ENCODE measurements at places on chromosomes 7 and 10.

DNA sequence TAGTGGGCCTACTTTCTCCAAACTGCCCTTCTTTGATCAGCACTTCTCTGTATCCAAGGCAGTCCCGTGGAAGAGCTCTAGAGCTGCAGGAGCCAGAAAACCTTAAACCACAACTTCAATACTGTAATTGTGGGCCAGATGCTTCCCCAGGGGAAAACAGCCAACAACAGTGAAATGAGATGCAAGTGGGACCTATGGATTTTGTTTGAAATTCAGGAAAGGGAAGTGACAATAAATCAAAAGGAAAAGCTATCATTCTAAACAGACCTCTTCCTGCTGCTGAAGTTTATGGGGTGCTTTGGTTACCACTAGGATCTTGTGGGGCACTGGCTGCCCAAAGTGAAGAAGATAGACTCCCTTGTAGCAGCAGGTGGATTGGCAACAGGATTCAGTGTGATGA is 1031.7 kb downstream of the LRMDA start:
- H3K4me3 ChIP-seq: no peak overlapping the region
- H3K27ac ChIP-seq: no peak overlapping the region
- H3K4me1 ChIP-seq: no peaks in the 10 kb centered on the region

DNA sequence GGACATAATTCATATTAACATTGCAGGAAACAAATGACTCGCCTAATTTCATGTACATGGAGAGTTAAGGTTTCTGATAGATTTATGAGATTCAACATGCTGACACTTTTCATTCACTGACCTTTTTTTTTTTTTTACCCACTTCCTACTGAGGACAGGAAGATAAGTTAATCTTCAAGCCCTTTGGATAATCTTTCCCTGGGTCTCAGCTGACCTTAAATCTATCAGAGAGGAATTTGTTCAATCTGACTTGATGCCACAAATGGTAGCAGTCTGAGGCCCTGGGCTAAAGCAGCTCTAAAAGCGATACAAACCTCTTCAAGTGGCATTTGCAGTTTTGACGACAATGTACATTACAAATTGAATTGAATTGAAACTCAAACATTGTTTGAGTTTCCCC is 493.3 kb upstream of the SORCS1 start:
- no peak overlapping the region for H3K4me3 ChIP-seq
- H3K27ac ChIP-seq: no peak overlapping the region
- no peaks in the 10 kb centered on the region for H3K4me1 ChIP-seq
- no peaks in the 10 kb centered on the region for H3K27me3 ChIP-seq

- no peaks in the 10 kb centered on the region for H3K27me3 ChIP-seq
- DNase-seq: no peak
- H3K27ac ChIP-seq: no peak overlapping the region
- H3K36me3 ChIP-seq: no peaks in the 10 kb centered on the region
- H3K4me1 ChIP-seq: no peaks in the 10 kb centered on the region
These were observed 585.6 kb upstream of the MKI67 start for GRCh38 chr10:128711806-128712205.

- H3K27ac ChIP-seq: no peak overlapping the region
- no peaks in the 10 kb centered on the region for H3K36me3 ChIP-seq
- H3K27me3 ChIP-seq: no peaks in the 10 kb centered on the region
- H3K4me1 ChIP-seq: no peaks in the 10 kb centered on the region
These were observed 293.5 kb downstream of the CDK14 start for GRCh38 chr7:90889644-90890043.

DNA sequence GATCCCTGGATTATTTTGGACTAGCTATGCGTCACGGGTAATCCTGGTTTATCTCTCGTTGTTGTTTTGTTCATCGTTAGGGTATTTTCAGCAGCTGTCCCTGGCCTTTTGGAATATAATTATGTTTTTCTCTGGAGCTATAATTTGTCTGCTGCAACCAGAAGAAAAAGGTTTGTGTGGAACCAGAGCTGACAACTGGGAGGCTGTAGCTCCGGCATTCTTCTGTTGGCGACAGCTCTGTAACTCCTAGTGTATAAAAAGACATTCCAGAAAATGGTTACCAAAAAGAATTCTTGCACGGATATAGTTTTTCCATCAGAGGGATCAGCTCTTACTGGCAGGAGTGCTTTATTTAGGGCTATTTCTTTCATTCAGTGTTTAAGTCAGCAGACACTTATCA is 130.9 kb upstream of the PRR15 start:
- DNase-seq: no peak
- peaks cover 12% of the 10 kb centered on the region for H3K4me1 ChIP-seq
- H3K27ac ChIP-seq: peak overlapping the region; percentile 5
- H3K4me3 ChIP-seq: no peak overlapping the region
- H3K36me3 ChIP-seq: no peaks in the 10 kb centered on the region

DNA sequence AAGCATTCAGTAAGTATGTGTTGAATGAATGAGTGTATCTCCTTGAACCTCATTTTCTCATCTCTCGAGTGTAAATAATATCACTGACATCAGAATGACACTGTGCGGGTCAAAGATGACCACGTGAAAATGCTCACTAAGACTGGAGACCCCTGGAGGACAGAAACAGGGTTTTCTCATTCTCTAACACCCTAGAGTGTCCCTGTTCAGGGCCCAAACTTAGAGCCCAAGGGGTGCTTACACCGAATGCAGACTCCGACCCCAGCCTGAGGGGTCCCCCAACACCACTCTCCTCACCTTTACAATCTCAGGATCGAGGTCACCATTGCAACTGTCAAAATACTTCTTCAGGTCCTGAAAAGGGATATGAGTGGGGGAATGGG is 1.4 kb downstream of the CDK5 start:
- peaks cover 31% of the 10 kb centered on the region for H3K4me1 ChIP-seq
- H3K36me3 ChIP-seq: peaks cover 10% of the 10 kb centered on the region
- no peaks in the 10 kb centered on the region for H3K27me3 ChIP-seq
- no peak overlapping the region for H3K27ac ChIP-seq
- H3K4me3 ChIP-seq: peak overlapping the region; percentile 97
- no peak for DNase-seq

GRCh38 chr7:91135703-91136430 is 128.4 kb upstream of the FZD1 start:
- DNase-seq: no peak
- no peaks in the 10 kb centered on the region for H3K27me3 ChIP-seq
- no peaks in the 10 kb centered on the region for H3K36me3 ChIP-seq
- no peaks in the 10 kb centered on the region for H3K4me1 ChIP-seq
- no peak overlapping the region for H3K4me3 ChIP-seq

DNA sequence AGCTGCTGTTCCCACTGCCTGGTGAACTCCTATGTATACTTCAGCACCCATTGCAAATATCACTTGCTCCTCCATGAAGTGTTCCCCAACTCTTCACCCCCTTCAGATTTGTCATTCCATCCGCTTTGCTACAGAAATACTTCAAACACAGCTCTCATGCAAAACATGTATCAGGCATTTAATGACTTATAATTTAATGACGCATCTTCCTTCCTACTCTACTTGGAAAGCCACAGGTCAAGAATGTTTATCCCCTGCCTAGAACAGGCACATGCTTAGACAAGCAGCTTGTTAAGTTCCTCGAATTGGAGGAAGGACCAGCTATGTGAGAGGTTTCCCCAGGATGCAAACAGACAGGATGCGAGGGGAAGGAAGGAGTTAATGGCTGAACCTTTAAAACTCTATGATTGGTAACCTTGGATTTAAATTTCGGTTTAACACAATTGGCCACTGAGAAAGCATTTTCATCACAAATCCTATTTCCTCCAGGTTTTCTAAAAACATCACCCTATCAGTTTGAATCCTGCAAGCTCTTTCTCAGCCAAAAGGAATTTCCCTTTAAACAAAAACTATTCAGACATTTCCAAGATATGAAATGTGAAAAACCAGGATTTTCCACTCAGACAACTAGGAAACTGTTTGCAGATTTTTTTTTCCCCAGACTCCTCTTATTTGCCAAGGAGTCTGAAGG is 11.5 kb downstream of the CREB3L2 start:
- H3K4me1 ChIP-seq: peaks cover 34% of the 10 kb centered on the region
- no peak for DNase-seq
- H3K27ac ChIP-seq: no peak overlapping the region
- peaks cover 5% of the 10 kb centered on the region for H3K36me3 ChIP-seq
- no peak overlapping the region for H3K4me3 ChIP-seq

GRCh38 chr10:16894821-16895220 is 77.6 kb upstream of the RSU1 start:
- peaks cover 7% of the 10 kb centered on the region for H3K4me1 ChIP-seq
- H3K27me3 ChIP-seq: no peaks in the 10 kb centered on the region
- H3K36me3 ChIP-seq: peaks cover 5% of the 10 kb centered on the region

DNA sequence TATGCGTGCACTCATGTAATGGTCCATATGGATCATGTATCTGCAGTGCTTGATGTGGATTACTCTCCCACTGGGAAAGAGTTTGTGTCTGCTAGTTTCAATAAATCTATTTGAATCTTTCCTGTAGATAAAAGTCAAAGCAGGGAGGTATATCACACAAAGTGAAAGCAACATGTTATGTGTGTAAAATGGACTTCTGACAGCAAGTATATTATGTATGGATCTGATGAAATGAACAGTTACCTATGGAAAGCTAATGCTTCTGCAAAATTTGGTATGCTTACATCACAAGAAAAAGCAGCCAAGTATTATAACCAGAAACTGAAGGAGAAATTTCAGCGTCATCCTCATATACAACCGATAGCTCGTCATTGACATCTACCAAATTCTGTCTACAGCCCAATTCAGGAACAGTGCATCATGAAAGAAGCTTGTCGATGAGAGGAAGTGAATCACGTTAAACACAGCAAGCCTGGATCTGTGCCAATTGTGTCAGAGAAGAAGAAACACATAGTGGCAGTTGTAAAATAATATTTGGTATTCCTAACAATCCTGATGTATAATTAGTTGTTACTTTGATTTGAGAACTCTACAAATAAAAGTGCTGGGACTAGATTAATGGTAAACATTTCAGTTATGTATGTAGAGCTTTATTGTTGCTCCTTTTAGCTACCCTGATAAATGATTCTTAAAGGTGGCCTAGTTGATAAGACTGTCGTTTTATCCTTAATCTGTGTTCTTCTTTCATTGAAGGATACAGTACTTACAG is 14.2 kb upstream of the SYPL1 start:
- H3K27ac ChIP-seq: no peak overlapping the region
- peaks cover 35% of the 10 kb centered on the region for H3K27me3 ChIP-seq
- DNase-seq: no peak
- no peaks in the 10 kb centered on the region for H3K36me3 ChIP-seq
- H3K4me1 ChIP-seq: peaks cover 4% of the 10 kb centered on the region

DNA sequence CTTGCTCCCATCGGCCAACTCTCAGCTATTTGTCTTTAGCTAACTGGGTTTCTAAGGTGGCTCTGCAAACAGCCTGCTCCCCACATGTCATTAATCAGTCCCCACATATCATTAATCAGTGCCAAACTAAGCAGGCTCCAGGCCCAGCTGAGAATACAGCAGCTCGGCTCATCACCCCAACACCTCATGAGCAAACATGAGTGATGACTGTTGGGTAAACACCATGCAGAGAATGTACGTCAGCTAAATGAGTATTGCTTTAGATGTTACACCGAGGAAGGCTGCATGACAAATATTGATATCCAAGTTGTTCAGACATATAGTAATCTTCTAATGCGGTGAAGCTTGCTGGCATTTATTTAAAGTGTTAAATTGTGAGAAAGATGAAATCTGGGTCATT is 187.5 kb upstream of the AOAH start:
- DNase-seq: no peak
- peaks cover 25% of the 10 kb centered on the region for H3K4me1 ChIP-seq
- peaks cover 7% of the 10 kb centered on the region for H3K36me3 ChIP-seq
- H3K27ac ChIP-seq: no peak overlapping the region
- H3K4me3 ChIP-seq: no peak overlapping the region
- no peaks in the 10 kb centered on the region for H3K27me3 ChIP-seq

- H3K36me3 ChIP-seq: peaks cover 18% of the 10 kb centered on the region
- no peaks in the 10 kb centered on the region for H3K27me3 ChIP-seq
- no peak for DNase-seq
- H3K27ac ChIP-seq: peak overlapping the region; percentile 10
These were observed 52.9 kb downstream of the CLEC2L start for GRCh38 chr7:139576179-139576973.

DNA sequence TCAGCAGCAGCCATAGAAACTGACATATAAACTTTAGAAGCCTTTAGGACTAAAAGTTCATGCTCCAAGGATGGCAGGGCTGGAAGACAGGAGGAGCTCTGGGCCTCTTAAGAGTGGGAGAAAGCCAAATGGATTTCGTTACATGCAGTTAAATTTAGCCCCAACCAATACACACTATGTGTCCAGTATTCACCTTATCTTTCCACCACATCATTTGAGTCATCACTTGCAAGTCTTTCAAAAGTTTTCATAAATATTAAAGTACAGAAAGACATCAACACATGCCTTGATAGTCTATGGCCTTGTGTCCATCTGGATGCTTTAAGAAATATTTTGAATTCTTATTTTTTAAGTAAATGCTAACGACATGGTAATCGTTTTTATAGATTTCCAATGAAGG is 392.4 kb upstream of the LRRN3 start:
- H3K27me3 ChIP-seq: no peaks in the 10 kb centered on the region
- DNase-seq: no peak
- H3K27ac ChIP-seq: no peak overlapping the region
- H3K36me3 ChIP-seq: peaks cover 2% of the 10 kb centered on the region
- no peak overlapping the region for H3K4me3 ChIP-seq
- H3K4me1 ChIP-seq: no peaks in the 10 kb centered on the region

DNA sequence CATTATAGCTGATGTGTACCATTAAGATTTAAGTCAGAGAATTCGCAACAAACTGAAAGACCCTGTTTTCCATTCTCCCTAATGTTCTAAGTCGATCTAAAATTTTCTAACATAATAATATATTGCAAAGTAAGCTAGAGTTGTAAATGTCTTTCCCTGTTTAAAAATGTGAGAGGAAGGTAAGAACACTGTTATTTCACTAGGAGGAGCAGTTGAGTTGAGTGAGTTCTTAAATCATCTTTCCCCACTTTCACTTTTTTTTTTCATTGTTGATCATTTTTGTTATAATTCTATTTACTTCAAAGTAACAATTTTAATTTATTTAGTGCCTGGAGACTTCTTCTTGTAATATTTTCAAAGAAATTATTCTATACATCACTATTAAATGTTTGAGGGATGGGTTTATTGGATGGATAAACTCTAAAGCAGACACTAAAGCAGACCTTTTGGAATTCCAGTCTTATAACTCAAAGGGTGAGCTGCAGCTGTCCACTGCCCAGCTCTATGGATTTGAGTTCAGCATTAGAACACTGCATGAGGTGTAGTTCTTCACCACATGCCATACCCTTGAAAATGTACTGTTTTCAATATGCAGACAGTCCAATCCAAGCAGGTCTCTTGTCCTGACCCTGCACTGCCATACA is 181.3 kb upstream of the FZD1 start:
- DNase-seq: no peak
- no peak overlapping the region for H3K4me3 ChIP-seq
- H3K27ac ChIP-seq: no peak overlapping the region
- no peaks in the 10 kb centered on the region for H3K4me1 ChIP-seq
- no peaks in the 10 kb centered on the region for H3K36me3 ChIP-seq

GRCh38 chr10:62502995-62503613 is 128.9 kb downstream of the ZNF365 start:
- no peaks in the 10 kb centered on the region for H3K36me3 ChIP-seq
- no peaks in the 10 kb centered on the region for H3K27me3 ChIP-seq
- no peaks in the 10 kb centered on the region for H3K4me1 ChIP-seq
- no peak overlapping the region for H3K4me3 ChIP-seq
